ENCODE measurements at places on chromosomes 6 and 20. TPM values are rescaled to one million over a fixed set of nuclear protein-coding genes. Genes with fewer than 3 reads are reported as not detected.

The TRIM38 gene
- 19.5 TPM for total RNA-seq

The SLC35B3 gene
- total RNA-seq: 8.6 TPM

The PNLDC1 gene
- total RNA-seq: not detected

The FRMD1 gene
- total RNA-seq: not detected

The VEGFA gene
- total RNA-seq: 36.0 TPM

The RNF5 gene
- 63.5 TPM for total RNA-seq

The SCP2D1 gene
- not detected for total RNA-seq

The C4B gene
- total RNA-seq: 44.3 TPM

The COL19A1 gene
- not detected for total RNA-seq

The APCDD1L gene
- total RNA-seq: 12.9 TPM

The C6orf58 gene
- total RNA-seq: not detected

The TRIM10 gene
- not detected for total RNA-seq

The PLEKHG1 gene
- 29.3 TPM for total RNA-seq

The CTSZ gene
- total RNA-seq: 242 TPM

The LAMA2 gene
- total RNA-seq: 111 TPM

The C6orf15 gene
- total RNA-seq: not detected

The LHFPL5 gene
- not detected for total RNA-seq

The ZSCAN23 gene
- total RNA-seq: 1.6 TPM

The LINC00237 gene
- not detected for total RNA-seq

The RAD21L1 gene
- not detected for total RNA-seq

The CDSN gene
- total RNA-seq: 1.6 TPM
